ENCODE measurements at places on chromosomes 6 and 20.

- no peak for DNase-seq
Observed at GRCh38 chr20:12083269-12083668, 165.6 kb downstream of the BTBD3 start.

GRCh38 chr6:160076009-160076408 lies 45.6 kb upstream of the SLC22A1 start:
- DNase-seq = no peak

DNA sequence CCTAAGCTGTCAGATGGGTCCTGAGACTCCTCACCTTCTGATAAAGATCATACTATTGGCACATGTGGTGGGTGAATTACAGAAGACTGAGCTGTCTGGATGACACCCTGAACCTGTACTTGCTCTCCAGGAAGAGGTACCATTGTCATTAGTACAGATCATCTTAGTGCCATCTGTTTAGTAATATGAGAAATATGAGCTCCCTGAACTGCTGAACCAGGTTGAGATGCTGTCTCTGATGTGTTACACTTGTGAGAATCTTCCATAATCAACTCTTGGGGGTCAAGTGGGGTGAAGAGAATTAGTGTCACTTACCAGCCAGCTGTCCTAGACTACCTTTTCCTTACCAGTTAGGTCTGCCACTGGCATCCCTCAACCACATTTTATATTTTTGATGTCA lies 531.0 kb downstream of the EPHA7 start:
- no peak for DNase-seq

DNA sequence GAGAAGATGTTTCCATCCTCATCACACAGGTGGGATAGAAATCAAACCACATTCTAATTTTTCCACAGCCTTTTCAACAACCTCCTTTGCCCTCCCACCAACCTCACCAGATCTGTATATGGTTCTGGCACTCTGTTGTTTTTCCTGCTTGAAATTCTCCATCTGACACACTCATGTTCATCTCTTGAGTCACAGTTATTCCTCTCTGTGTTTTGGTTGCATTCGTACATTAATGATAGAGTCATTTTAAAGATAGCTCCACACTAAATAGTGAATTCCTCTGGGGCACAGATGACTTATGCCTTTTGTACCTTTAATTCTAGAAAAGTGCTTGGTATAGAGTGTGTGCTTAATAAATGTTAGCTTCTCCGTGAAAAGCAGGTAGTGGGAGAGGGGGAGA lies 1.4 kb upstream of the GCLC start:
- no peak for DNase-seq

DNA sequence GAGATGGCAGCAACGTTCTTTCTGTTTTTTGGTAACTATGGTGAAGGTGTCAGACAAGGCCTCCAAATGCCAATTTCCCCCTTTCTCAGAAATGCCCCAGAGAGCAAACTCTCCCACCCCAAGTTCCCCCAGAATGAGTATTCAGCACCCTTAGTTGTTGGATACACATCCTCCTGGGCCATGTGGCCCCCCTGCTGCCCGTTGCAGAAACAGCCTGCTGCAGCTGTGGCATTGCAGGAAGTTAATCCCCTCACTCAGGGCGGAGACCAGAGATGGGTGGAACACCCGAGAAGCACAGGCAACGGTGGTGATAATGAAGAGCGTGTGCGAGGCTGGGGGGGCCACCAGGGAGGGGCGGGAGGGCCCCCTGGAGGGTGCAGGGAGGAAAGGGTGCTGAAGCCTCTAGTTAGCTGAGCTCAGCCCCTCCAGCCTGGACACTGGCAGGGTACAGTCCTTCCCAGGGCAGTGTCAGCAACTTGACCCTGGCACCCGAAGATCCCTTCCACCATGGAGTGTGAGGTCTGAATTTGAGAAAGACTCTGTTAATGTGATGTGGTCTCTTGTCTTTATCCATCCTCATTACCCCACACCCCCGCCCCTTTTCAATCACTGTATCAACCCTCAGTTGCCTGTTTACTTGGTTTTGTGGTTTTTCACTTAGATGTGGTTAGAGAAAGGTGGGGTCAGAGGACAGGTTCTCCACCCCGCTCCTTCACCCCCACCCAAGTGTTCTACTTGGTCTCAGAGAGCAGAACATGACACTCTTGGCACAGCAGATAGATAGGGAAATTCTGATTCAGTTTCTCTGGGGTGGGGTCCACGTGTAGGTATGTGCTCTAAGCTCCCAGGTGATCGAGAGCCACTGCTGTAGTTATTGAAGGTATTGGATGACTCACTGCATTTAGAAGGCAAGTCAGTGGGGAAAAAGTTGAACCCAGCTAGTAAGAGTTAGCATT lies 208.8 kb upstream of the SUPT3H start:
- no peak for DNase-seq

GRCh38 chr6:143332153-143332845 lies 118.2 kb downstream of the ADAT2 start:
- no peak for DNase-seq

GRCh38 chr20:58747211-58747610 lies 54.6 kb downstream of the NPEPL1 start:
- no peak for DNase-seq

DNA sequence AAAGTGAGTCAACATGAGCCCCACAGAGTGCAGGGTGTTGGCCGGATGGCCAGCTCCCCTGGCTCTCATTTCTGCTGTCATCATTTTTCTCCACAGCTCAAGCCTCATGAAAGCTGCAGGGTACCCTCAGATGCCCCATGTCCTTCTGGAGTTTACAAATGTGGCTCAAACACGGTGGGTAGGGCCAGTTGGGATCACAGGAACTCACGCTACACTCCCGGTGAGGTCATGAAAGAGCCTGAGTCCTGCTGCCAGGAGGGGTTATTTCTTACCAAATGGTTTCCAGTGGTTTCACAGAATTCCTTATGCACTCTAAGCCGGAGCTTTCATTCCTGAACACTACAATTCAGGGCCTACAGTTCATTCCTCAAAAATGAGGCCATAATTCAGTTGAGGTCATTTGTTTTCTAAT lies 78.7 kb downstream of the TMEM170B start:
- no peak for DNase-seq

DNA sequence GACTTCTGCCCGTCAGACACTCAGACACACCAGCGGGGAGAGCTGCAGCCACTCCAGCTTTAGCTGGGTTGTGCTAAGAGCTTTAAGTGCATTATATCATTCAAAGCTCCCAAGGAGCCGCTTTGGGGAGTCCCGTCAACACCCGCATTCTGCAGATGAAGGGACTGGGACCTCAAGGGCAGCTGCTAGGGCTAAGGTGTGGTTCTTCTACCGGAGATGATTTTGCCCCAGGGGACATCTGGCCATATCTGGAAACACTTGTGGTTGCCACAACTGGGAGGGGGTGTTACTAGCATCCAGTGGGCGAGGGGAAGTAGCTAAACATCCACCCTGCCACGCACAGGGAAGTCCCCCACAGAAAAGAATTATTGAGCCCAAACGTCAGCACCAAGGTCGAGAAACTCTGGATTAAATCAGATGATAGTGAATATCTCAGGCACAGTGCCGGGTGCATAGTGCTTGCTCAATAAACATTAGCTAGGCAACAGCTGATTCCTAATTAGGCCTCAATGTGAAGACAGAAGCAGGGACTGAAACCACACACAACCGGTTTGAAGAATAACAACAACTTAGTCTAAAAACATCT lies 29.6 kb downstream of the PMEPA1 start:
- no peak for DNase-seq

DNA sequence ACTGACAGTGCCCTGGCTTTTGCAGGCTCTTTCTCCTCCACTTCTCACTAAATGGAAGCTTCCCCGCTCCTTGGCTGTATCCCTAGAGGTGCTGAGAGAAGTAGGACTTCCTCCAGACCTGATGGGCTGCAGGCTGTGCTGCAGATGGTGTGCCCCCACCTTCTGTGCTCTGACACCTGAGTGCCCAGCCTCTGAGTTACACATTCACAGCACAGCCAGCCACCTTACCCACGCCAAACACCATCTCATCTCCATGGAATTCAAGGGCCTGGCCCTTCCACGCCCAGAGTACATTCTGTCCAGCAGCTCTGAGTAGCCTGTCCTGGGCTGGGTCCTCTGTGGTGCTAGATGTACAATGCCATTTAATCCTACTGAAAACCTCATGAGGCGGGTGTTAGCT lies 5.3 kb downstream of the SFTA2 start:
- no peak for DNase-seq

DNA sequence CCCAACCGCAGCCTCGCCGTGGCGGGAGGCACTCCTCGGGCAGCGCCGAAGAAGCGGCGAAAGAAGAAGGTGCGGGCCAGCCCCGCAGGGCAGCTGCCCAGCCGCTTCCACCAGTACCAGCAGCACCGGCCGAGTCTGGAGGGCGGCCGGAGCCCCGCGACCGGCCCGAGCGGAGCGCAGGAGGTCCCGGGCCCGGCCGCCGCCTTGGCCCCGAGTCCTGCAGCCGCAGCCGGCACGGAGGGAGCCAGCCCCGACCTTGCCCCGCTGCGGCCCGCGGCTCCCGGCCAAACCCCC lies 525 bp downstream of the PNRC1 start:
- no peak for DNase-seq

DNA sequence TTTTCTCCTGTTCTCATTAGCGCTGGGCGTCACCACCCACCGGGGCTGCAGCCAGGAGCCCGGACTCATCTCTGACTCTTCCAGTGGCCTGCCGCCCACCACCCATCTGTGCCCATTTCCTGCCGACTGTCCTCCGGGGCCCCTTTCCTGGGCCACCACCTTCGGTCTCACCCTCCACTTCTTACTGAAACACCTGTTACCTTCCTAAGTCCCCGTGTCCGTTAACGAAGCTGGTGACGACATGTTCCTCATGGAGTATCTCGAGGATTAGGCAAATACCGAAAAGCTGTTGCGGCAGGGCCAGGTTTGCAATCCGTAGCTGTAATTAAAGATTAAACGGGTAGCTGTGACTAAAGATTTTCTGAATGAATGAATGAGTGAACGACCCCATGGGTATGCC lies 80.2 kb downstream of the SRC start:
- no peak for DNase-seq

GRCh38 chr6:142669471-142670351 lies 275.3 kb downstream of the HIVEP2 start:
- no peak for DNase-seq

DNA sequence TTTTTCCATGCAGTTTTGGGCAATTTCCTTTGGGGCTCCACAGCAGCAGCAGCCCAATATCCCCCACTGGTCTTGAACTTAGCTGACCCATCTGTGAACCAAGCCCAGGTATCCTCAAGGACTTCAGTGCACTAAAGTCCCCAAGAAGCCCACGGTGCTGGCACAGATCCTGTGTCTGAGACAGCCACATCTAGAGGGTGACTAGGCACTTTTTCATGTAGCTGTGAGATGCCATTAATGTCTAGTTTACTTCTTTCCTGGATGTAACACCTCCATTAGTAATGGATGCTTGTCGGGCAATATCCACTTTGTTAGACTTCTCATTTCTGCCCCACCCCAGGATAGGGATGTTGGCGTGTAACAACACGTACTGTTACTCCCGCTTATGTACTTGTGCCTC lies 176.2 kb upstream of the PROKR2 start:
- DNase-seq = no peak
